Mesenteric fat pad (tissue), 1 donor: ENCODE measurements at places on chromosomes 6 and 20.

DNA sequence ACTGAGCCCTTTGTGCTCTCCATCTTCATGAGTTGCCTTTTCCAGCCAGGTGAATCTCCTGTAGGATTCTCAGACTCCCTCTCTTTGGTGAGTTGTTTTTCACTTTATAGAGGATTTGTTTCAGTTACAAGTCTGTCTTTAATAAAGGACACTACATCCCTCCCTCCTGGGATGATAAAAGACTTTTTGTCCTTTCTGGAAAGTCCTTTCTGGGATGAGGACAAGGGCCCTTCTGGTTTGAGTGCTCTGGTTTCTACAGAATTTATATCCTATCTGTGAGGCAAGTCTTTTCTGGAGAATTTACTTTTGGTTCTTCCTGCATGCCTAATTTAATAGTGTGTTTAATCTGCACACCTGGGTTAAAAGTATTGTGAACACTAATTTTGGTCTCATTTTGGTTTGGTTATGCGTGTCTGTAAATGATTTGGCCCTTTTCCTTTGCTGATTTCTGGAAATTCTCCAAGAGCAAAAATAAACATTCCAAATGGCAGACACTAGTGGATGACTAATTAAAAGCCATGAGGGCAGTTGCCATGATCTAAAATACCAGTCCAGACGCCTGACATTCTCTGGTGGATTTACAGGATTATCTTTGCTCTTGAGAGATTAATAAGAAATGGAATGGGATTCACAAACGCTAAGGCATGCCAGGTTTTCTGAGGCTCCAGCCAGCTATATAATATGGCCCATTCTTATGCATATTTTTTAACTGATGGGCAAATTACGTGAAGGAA lies 44.8 kb downstream of the TCP11 start:
- DNase-seq, result no peak

DNA sequence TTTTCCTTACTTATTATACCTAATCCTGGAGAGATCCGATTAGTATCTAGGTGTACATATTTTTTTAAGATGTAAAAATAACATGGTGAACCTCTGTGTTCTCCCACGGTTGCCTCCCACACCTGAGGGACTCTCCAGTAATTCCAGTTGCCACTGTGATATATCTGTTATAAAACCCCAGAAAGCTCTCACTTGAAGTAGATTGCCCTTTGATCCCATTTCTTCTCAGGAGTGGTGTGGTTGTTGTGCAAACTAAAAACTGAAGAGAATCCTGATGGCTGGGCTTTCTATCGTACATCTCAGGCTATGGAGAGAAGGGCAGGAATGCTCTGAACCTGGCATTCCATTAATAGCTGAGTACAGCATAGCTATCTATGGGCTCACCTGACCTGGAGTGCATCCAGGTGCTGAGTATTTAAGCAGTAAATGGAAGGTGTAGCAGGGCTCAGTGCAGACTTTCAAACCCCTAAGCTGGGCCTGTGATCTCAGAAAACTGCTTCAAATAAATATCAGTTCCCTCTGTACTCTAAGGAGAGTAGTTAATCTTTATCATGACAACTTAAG lies 41.0 kb downstream of the VGLL2 start:
- DNase-seq, result no peak

GRCh38 chr20:47357296-47358038 lies 968 bp upstream of the ZMYND8 start:
- DNase-seq, result peak; percentile 93

- no peak for DNase-seq
Measured at GRCh38 chr20:46741924-46742668, 32.6 kb downstream of the SLC2A10 start.

- DNase-seq, result no peak
Measured at GRCh38 chr6:86782328-86782727, 155.0 kb upstream of the HTR1E start.

GRCh38 chr6:36853325-36853724 lies 14.1 kb upstream of the CPNE5 start:
- DNase-seq, result no peak
